NCI-H1092 treated with DMSO at 0.1 percent for 48 hours (cell line): ENCODE measurements at places on chromosomes 4 and X.

DNA sequence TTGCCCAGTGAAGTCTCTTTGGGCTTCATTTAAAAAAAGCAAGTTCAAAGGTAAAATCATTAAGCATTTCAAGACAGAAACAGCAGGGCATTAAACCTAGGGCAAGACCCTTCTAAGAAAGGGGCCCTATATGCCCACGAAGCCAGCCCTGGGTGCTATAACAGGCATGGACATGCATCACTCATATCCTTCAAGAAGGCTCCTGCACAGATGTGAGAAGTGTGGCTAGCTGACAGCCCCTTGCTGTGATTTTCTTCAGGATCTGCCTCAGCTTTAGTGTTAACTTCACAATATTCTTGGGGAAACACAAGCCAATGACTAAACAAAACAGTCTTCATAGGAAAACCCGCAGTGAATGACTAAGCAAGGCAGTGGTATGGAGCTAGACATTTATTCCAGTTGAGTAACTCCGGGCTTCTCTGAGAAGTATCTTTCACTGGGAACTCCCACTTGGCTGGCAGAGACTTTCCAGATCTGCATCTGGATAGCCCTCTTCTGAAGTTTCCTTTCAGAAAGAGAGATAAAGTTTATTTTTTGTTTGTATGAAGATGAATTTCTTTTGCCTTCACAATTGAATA is 11.9 kb upstream of the MAOA start:
- DNase-seq: no peak

- DNase-seq: peak; percentile 28
These were observed 54.3 kb upstream of the TET2 start for GRCh38 chr4:105092356-105092755.

DNA sequence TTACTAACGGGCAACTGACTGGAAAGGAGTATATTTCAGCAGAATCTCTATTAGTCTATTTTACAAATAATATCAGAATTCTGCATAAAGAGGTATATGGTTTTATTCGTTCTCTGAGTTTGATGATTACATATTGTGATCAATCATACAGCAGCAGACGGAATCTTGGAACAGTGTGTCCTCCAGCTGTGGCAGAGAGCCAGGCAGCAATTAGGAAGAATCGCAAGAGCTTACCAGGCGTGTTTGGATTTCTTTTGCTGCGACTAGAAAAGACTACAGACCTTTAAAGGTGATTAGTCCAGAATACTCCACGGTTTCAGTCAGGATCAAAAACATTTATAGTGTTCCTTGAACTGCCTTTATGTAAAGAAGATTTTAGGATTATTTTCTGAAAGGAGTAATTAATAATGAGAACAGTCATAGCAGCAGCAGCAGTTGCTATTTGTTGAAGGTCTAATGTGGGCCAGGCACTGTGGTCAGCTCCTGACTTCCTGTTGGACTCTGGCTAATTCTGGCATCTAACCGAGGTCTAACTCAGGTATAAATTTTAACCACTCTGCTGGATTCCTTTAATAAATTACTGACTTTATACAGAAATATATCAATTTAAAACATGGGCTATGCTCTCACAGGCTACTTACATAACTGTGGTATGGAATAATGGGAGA is 225.3 kb upstream of the CXorf66 start:
- DNase-seq: no peak

DNA sequence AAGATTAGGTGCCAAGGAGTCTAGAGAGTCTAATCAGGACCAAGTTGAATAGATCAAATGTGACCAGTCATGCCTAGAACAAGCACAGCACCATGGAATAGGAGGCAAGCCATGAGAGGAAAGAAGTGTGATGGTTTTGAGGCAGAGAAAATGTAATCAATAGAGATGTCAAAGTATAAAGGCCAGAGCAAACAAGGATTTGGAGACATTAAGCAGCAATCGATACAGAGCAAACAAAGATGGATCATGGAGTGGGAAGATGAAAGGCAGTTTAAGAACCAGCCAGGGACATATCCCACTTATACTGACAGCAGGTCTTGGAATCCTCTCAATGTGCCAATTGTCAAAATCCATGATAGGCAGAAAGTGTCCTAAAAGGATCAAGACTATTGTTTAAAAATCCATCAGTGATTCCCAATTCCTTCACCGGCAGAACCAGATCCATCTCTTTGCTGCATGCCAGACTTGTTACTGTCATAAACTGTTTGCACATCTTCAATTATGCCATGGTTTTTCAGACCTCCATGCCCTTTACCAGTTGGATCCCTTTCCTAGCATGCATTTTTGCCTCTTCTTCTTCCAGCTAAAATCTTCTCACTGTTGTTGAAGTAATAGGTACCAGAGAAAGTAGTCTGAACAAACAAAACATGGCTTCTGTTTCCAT is 520.7 kb upstream of the ARX start:
- DNase-seq: peak; percentile 72

DNA sequence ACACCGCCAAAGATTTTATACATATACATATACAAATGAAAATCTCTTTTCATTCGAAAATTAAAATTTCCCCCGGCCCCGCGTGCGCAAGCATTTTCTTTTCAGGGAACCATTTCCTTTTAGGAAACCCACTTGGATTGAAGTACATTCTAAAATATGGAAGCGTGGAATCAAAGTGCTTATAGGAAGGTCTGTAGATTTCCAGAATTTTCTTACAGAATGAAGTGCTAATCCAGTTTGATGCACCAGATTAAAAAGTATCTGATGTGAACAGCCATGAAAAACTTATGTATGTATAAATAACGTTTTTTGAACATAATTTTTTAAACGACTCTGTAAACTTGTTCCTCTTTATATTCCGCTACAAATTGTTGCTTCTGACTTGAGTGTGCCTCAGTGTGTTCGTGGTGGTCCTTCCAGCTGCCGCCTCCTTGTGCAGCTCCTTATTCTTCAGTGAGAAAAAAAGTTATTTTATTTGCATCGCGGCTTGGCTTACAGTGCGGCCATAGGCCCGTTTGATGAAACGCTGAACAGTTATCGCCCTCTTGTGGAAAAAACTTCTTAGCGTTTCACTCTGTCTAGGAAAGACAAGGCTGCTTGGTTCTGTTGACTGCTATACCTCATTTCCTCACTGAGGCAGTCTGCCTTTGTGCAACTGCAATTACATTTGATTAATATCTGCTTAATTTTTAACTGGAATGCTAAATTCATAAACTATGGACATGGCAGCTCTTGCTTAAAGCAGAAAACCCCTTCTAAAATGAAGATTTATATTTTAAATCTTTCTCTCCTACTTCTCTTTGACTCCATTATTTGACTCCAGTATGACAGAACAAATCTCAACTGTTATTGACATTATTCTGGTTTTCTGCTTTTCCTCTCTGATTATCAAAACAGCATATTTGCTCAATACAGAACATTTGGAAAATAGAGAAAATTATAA is 4.7 kb upstream of the NKX6-1 start:
- DNase-seq: peak; percentile 49

DNA sequence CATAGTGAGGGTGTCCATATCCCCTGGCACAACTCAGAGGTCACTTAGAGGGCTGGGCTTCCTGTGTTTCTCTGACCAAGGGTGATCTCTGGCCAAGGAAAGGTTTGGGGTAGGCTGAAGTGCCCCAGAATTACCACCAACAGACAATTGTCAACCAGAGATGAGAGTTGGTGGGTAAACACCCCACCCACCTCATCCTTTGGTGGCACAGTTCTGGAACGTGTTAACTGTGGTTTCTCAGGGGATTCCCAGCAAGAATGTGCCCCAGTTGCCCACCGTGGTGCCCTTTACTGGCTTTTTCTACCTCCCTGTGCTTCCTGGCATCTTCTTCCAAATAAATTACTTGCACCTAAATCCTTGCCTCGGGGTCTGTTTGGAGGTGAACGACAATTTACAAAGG is 17.1 kb downstream of the GRPR start:
- DNase-seq: no peak

GRCh38 chr4:87129681-87130080 is 90.7 kb downstream of the KLHL8 start:
- DNase-seq: no peak

- no peak for DNase-seq
These were observed 347.7 kb downstream of the FBXO8 start for GRCh38 chr4:173935622-173936405.

- no peak for DNase-seq
These were observed 20.0 kb downstream of the HCCS start for GRCh38 chrX:11131146-11131545.

- no peak for DNase-seq
These were observed 105.9 kb downstream of the SH3RF1 start for GRCh38 chr4:169164669-169165415.

DNA sequence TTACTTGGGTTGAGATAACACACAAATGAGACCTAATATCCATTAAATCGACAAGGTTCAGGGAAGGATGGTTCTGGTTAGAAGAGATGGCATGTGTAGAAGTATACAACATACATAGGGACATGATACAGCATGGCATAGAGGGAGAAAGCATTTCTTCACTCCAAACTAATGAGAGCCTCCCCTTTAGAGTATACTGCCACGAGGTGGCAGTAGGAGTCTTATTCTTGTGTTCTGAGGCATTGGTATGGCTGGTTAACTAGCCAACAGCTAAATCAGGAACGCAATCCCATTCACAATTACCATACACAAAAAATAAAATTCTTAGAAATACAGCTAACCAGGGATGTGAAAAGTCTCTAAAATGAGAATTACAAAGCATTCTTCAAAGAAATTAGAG is 29.1 kb upstream of the TRO start:
- DNase-seq: peak; percentile 32

DNA sequence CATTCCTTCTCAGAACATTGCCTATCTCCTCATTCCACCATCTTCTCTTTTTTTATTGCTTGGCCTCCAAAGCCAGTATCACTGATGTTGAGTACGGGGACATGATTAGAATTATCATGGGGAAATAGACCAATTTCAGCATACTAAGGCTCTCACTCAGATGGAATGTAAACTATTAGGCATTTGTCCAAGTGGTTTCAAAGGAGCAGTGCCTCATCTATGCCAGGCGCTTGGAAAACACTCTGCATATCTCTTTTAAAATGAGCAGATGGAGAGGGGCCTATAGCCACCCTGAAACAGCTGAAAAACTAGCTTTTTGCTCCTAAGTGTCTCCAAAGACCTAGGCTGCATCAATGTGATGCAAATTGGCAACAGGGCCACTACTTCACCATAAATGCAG is 150.8 kb upstream of the DIPK2B start:
- DNase-seq: no peak

- no peak for DNase-seq
These were observed 51.2 kb downstream of the ZNF827 start for GRCh38 chr4:145887241-145887991.

DNA sequence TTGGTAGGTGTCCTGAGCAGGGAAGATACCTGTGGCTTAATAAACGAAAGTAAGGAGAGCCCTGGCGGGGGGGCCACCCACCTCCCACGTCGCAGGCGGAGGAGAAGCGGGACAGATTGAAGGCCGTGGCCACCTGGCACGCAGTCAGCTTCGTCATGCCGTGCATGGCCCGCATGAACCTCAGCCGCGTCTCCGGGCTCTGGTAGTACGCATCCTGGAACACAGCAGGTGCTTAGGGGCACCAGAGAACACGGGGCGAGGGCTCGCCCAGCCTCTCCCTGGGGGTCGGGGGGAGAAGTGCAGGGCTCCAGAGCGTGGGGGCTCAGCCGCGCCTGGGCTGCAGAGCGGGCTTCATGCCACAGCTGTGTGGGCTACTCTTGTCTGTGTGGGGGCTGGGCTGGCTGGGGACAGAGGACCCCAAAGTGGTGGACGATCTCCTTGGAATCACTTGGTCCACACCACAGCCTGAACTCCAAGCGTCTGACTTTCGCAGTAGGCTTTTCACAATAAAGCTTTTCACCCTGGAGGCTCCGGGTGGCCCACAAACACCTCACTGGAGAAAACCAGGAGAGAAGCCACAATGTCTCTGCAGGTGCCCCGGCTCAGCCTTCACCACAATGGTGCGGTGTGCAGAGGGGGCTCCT is 27.1 kb upstream of the SLC25A6 start:
- DNase-seq: no peak

DNA sequence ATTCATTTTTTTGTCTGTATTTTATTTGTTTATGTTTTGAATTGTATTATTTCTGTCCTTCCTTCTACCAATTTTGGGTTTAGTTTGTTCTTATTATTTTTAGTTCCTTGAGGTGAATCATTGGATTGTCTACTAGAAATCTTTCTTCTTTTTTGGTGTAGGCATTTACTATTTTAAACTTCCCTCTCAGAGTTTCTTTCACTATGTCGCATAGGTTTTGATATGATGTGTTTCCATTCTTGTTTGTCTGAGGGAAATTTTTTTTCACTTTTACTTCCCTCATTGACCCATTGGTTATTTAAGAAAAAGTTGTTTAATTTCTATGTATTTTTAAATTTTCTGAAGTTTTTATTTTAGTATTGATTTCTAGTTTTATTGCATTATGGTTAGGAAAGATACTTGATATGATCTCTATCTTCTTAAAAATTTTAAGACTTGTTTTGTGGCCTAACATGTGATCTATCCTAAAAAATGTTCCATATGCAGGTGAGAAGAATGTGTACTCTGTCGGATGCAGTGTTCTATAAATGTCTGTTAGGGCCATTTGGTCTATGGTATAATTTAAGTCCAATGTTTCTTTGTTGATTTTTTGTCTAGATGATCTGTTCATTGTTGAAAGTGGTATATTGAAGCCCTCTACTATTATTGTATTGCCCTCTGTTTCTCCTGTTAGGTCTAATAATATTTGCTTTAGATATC is 68.8 kb downstream of the IL15 start:
- no peak for DNase-seq

GRCh38 chrX:53284684-53285447 is 3.5 kb upstream of the IQSEC2 start:
- DNase-seq: peak; percentile 47

DNA sequence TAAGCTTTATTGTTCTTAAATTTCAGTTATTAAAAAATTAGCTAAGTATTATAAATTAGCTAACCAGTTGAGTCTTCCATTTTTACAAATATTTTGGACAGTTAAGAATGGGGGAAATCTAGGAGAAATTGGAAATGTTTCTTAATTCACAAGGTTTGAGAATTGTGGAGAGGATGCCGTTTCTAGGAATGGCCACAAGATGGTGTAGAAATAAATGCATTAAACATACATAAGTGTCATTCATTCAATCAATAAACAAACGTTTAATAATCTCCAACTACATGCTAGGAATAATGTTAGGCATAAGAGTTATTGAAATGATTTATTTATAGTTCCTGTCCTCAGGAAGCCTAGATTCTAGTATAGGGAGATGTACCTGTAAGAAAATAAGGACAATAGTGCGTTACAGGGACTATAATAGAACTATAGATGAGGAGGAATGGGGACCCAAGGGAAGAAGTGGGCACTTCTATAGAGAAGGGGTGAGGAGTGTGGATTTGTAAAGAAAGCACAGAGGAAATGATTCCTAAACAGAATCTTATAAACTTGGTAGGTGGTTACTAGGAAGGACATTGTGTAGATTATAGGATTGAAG is 195.7 kb upstream of the ANK2 start:
- no peak for DNase-seq
